ENCODE measurements at places on chromosomes 1 and 21. TPM values are rescaled to one million over a fixed set of nuclear protein-coding genes. Genes with fewer than 3 reads are reported as not detected.

ORC1 gene
- 0.73 TPM for total RNA-seq

GRCh38 chr1:177597393-177597792 lies 372.5 kb downstream of the SEC16B start:
- no peaks in the 10 kb centered on the region for H3K27me3 ChIP-seq
- no peak for DNase-seq

GRCh38 chr1:81349194-81349965 lies 451.4 kb upstream of the ADGRL2 start:
- H3K36me3 ChIP-seq: no peaks in the 10 kb centered on the region
- no peak overlapping the region for H3K27ac ChIP-seq
- no peaks in the 10 kb centered on the region for H3K4me1 ChIP-seq
- no peak overlapping the region for H3K4me3 ChIP-seq

GRCh38 chr1:19287436-19288185 lies 959 bp downstream of the AKR7A3 start:
- H3K36me3 ChIP-seq: no peaks in the 10 kb centered on the region
- H3K4me3 ChIP-seq: no peak overlapping the region
- H3K27me3 ChIP-seq: no peaks in the 10 kb centered on the region
- no peak for DNase-seq
- H3K4me1 ChIP-seq: no peaks in the 10 kb centered on the region

- H3K27ac ChIP-seq: no peak overlapping the region
- no peaks in the 10 kb centered on the region for H3K27me3 ChIP-seq
- H3K4me3 ChIP-seq: no peak overlapping the region
- no peak for DNase-seq
Measured at GRCh38 chr1:213183036-213183672, 132.1 kb downstream of the RPS6KC1 start.

- H3K4me3 ChIP-seq: peak overlapping the region; percentile 64
- H3K27ac ChIP-seq: peak overlapping the region; percentile 78
- H3K4me1 ChIP-seq: peaks cover 5% of the 10 kb centered on the region
- no peak for DNase-seq
Measured at GRCh38 chr1:6260433-6260934, 414 bp downstream of the GPR153 start.

DNA sequence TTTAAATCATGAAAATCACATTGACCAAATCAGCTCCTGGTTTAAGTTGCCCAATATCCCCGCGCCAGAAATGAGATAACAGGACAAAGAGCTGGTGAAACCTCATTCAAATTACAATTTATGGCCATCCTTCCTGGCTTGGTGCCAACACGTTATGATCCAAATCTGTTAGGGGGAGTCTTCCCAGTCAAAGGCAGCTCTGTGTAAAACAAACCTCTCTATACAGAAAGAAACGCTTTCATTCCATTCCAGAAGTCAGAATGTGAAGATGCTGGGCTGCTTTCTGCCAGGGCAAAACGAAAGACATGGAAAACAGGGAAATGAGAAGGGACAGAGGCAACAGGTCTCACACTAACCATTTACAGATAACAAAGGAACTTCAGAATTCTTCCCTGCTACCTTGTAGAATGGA lies 53.5 kb upstream of the TIAM1 start:
- no peaks in the 10 kb centered on the region for H3K36me3 ChIP-seq
- no peak overlapping the region for H3K27ac ChIP-seq
- no peak for DNase-seq
- H3K27me3 ChIP-seq: no peaks in the 10 kb centered on the region
- no peaks in the 10 kb centered on the region for H3K4me1 ChIP-seq

DNA sequence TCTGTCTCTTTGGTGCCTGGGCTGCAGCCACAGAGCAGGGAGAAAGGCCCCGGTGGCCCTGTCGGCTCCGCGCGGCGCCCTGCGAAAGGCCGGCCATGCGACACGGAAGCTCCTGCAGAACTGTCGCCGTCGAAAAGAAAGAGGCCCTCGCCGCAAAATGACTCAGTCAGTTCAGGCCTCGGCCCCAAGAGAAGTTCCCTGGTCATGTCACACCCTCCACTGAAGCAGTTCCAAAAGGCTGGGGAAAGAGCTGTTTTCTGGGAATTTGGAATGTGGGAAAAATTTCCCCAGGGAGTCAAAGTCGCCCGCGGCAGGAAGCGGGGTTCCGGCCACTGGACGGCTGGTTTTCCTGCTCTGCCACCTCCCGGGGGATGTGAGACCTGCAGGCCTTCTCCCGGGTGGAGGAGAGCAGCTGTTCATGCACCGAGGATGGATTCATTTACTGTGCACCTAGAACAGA lies 115.8 kb upstream of the ZNF678 start:
- peak overlapping the region; percentile 7 for H3K4me3 ChIP-seq
- DNase-seq: no peak
- no peaks in the 10 kb centered on the region for H3K27me3 ChIP-seq
- H3K27ac ChIP-seq: no peak overlapping the region
- no peaks in the 10 kb centered on the region for H3K36me3 ChIP-seq

DNA sequence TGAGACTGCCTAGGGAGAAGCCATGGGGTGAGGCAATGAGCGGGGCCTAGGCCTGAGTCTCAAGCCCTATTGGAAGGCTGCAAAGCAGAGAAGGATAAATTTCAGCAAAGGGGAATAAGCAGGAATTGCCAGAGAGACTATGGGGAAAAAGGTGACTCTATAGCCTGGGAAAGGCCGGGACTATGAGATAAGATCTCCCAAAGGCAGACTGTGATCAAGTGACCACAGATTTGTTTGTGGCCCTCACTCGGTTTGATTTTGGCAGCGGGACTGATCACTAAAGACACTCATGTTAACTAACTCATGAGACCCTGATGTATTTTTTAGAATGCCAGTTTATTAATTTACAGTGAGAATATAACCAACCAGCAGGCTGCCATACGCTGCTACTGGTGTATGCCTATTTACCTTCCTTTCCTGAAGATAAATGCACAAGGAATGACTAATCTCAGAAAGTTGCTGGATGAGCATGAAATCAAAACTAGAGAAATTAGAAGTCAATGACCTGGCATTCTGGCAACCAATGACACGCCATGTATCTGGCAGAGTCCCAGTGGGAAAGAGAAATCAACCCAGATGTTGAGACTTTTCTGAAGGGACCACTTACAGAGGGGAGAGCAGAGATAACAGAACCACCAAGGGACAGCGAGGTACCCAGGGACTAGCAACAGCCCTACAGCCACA lies 4.3 kb downstream of the HSF2BP start:
- peaks cover 6% of the 10 kb centered on the region for H3K4me1 ChIP-seq
- DNase-seq: no peak
- H3K36me3 ChIP-seq: no peaks in the 10 kb centered on the region
- H3K27me3 ChIP-seq: no peaks in the 10 kb centered on the region

GRCh38 chr1:1050577-1051052 lies 23.5 kb downstream of the RNF223 start:
- no peaks in the 10 kb centered on the region for H3K36me3 ChIP-seq
- no peaks in the 10 kb centered on the region for H3K27me3 ChIP-seq
- H3K4me3 ChIP-seq: no peak overlapping the region
- DNase-seq: no peak

SPRR1B gene
- total RNA-seq: not detected

GIPC2 gene
- total RNA-seq: 3.6 TPM

DNA sequence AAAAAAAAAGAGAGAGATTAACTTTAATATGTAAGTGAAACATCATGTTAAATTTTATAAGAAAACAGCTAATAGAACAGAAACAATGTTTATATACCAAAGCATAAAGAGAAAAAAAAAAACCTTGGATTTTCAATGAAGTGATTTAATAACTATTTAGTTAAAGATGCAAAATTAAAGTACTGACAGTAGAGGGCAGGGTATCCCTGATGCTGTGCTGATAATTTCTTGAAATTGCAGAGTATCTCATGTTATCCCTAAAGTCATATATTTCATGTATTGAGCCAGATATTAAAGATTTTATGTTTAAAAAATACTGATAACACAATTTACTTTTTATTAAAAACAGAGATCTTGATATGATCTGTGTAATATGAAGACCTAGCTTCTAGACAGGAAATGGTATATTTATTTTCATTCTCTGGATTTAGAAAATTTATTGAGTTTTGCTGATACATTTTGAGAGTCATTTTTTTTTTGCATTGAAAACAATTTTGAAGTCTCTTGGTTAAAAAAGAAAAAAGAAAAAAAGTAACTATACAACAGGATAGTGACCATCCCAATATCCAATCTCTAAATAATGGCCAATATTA lies 273.2 kb downstream of the USP25 start:
- H3K36me3 ChIP-seq: no peaks in the 10 kb centered on the region
- no peak overlapping the region for H3K4me3 ChIP-seq
- no peak overlapping the region for H3K27ac ChIP-seq
- no peak for DNase-seq

- peak overlapping the region; percentile 81 for H3K4me3 ChIP-seq
- no peak for DNase-seq
- no peaks in the 10 kb centered on the region for H3K36me3 ChIP-seq
- peak overlapping the region; percentile 94 for H3K27ac ChIP-seq
- no peaks in the 10 kb centered on the region for H3K4me1 ChIP-seq
Measured at GRCh38 chr1:85707267-85707989, 805 bp downstream of the ZNHIT6 start.

DNA sequence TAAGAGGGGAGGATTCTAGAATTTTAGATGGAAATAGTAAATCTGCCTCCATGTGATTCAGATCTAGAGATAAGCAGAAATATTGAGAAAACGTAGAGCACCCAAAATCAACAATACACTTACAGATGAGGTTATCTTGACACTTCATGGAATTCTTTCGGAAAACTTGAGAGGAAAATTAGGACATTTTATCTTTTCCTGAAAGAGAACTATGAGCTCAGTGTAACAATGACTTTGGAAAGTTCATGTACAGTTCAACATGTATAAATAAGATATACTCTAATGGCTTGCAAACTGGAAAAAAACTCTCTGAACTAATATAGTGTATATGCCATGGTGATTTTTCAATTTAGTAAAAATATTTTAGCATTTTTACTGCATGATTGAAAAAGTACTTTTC lies 338.1 kb upstream of the NEGR1 start:
- H3K27ac ChIP-seq: no peak overlapping the region
- no peak overlapping the region for H3K4me3 ChIP-seq
- H3K27me3 ChIP-seq: no peaks in the 10 kb centered on the region
- H3K36me3 ChIP-seq: no peaks in the 10 kb centered on the region
- H3K4me1 ChIP-seq: no peaks in the 10 kb centered on the region

DNA sequence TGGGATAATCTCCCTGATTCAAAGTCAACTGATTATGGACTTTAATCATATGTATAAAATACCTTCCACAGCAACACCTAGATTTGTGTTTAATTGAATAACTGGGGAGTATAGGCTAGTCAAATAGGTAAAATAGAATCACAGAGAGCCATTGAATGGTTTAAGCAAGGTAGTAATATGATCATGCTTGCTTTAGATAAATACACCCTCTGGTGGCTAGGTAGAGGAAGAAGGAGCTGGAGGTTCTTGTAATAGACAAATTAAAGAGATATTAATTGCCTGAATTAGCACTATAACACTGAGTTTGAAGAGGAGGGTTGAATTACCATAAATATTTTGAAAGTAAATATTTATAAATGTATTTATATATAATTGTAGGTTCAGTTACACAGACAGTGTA lies 40.3 kb downstream of the DIRAS3 start:
- H3K36me3 ChIP-seq: no peaks in the 10 kb centered on the region
- H3K27me3 ChIP-seq: no peaks in the 10 kb centered on the region
- no peaks in the 10 kb centered on the region for H3K4me1 ChIP-seq
- no peak for DNase-seq

GRCh38 chr1:241323514-241324195 lies 33.4 kb downstream of the RGS7 start:
- no peak for DNase-seq
- no peak overlapping the region for H3K27ac ChIP-seq
- no peak overlapping the region for H3K4me3 ChIP-seq
- H3K27me3 ChIP-seq: no peaks in the 10 kb centered on the region

F13B gene
- not detected for total RNA-seq

DNA sequence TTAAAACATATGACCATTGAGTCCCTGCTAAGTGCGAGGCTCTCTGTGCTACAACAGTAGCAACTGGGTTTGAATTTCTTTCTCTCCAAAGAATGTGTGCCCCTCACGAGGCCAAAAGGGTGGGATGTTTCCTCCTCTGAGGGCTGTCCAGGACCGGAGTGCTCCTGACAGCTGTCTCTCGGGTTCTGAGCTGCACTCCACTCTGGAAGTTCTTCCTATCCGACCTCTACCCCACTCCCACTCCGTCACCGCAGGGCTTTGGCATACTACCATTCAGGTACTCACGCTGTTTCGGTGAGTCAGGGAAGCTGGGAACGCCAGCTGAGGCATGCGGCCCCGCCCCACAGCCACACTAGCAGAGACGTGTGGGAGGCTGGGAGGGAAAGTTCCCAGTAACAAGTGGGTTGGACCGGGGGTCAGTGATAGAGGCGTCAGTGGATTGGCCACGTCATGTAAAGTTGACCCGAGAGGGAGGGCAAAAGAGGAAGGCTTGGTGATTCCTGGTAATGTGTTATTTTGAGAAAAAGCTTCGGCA lies 705 bp upstream of the SLC50A1 start:
- H3K27me3 ChIP-seq: no peaks in the 10 kb centered on the region
- peak overlapping the region; percentile 97 for H3K27ac ChIP-seq
- DNase-seq: peak; percentile 93
- H3K4me3 ChIP-seq: peak overlapping the region; percentile 76
- H3K4me1 ChIP-seq: peaks cover 4% of the 10 kb centered on the region

GRCh38 chr1:236067854-236068454 lies 3.1 kb upstream of the NID1 start:
- peak overlapping the region; percentile 36 for H3K27ac ChIP-seq
- DNase-seq: no peak
- H3K36me3 ChIP-seq: no peaks in the 10 kb centered on the region
- H3K27me3 ChIP-seq: no peaks in the 10 kb centered on the region
- no peak overlapping the region for H3K4me3 ChIP-seq
- H3K4me1 ChIP-seq: no peaks in the 10 kb centered on the region

CFHR5 gene
- total RNA-seq: not detected

DNA sequence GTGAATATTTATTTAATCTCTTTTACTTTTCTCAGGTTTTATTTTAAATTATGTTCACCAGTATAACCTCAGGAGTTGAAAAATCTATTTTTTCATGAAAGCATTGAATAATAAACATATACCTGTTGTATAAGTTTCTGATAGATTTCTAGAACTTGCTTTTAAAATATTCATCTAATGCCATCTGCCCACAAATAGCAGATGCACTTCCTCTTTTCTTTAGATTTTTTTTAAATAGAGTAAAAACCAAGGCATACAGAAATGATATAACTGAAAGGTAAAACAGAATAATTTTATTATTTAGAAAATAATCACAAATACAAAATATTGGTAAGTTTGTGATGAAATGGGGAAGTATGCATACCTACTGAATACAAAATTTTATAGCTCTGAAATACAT lies 130.7 kb upstream of the PRMT6 start:
- no peaks in the 10 kb centered on the region for H3K27me3 ChIP-seq
- no peak for DNase-seq
- no peak overlapping the region for H3K27ac ChIP-seq
- no peaks in the 10 kb centered on the region for H3K4me1 ChIP-seq

SORT1 gene
- total RNA-seq: 51.1 TPM

RGSL1 gene
- total RNA-seq: not detected

LEFTY2 gene
- 0.88 TPM for total RNA-seq

Measured in breast epithelium (tissue), 4 donors.